ENCODE measurements at places on chromosomes 16 and 17.

DNA sequence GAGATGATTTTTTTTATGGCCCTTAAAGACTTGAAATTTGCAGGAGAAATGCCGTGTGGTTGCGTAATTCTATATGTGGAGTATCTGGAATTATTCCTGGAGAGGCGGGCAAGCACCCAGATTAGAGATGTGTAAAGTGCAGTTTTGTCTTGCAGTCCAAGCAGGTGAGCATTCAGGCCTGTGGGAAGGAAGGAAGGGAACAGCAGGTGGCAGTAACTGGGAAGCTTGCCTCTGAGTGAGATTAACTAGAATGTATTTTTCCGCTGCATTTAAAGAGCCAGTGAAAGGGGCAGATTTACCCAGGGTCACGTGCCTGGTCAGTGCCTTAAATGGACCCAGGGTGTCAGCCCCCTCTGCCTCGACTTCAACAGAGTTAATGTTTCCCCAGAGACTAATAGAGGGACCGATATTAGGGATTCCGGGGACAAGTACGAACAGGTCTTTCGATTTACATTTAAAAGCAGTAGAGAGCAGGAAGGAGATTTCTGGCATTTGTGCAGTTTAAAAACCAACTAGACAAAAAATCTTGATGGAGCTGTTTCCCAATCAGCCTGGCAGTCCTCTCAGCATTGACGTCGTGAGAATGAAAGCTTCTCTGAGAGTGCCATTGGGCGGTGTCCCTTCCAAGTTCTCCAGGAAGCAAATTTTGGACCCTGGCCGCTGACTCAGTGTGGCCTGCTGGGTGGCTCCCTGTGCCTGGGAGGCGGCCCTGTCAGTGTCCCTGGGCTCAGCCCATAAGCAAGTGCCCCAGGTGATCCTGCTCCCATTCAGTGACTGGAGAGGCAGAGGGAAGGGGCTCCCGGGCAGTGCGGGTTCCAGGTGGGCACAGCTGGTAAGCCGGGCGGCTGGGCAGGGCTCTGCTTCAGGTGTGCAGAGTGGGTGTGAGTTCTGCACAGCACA, 38.2 kb downstream of the KSR1 start:
- no peak for DNase-seq

GRCh38 chr17:2251098-2251497, 52.5 kb downstream of the SMG6 start:
- no peak for DNase-seq

GRCh38 chr16:55323637-55324271, at the start of gene IRX6:
TSS of gene IRX6 (plus strand) at chr16:55324203. CDS start at chr16:55325092, 889 bp downstream.
- peak; percentile 93 for DNase-seq

GRCh38 chr17:76532072-76532651, 5.3 kb downstream of the CYGB start:
- no peak for DNase-seq

- DNase-seq = no peak
These were observed 9.2 kb downstream of the NXN start for GRCh38 chr17:970364-970763.

DNA sequence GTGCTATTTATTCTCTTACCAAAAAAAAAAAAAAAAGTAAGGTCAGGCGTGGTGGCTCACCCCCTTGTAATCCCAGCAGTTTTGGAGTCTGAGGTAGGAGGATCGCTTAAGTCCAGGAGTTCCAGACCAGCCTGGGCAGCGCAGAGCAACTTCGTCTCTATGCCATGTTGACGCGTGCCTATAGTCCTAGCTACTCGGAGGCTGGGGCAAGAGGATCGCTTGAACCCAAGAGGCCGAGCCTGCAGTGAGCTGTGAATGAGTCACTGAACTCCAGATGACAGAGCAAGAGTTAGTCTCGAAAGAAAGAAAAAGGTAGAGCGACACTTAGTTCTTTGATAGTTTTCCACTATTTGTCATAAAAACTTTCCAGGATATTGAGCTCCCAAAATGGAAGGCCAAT, 1.4 kb upstream of the TENT4B start:
- no peak for DNase-seq

DNA sequence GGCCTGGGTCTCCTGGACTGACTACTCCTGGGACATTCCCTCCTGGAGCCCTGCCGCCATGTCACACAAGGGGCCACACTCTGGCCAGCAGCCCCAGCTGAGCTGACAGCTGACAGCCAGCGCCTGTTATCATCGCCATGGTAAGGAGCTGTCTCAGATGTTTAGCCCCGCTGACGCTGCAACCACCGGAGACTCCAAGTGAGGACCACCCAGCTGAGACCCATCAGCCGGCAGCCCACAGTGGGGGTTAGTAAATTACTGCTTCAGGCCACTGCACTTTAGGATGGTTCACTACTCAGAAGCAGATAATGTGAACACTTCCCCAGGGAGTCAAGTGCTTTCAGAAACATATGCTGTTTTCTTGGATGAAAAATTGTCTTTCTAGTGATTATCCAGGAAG, 14.6 kb upstream of the SPHK1 start:
- no peak for DNase-seq

DNA sequence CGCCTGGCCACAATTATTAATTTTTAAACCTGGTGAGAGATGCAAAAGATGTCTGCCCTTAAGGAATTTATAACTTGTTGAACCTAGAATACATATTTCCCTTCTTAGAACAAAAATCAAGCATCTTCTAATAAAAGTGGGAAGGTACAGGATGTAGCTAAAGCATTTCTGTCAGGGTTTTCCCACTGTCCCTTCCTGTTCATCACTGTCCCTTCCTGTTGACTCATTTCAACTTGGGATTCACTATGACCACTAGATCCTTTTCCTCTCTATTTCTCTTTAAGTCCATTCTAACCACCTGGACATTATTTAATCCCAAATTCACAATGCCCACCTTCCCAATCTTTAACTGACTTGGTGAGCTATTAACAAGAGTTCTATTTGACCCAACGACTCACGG, 33.9 kb upstream of the CDRT4 start:
- no peak for DNase-seq

DNA sequence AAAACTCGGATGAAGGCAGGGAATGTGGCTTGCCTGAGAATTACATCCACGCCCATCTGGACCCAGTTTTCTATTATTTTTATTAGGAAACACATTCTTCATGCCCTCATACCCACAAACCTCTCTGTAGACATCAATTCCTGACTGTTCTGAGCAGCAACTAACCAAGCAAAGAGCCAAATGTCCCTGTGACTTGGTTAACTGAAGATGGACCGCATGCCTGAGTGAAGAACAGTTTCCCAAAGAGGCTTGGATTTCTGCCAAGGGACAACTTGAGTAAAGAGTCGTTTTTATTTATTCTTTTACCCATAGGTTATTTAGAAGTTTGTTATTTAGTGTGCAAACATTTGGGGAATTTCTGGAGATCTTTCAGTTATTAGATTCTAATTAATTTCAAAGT, 259.8 kb downstream of the GRIN2A start:
- no peak for DNase-seq

DNA sequence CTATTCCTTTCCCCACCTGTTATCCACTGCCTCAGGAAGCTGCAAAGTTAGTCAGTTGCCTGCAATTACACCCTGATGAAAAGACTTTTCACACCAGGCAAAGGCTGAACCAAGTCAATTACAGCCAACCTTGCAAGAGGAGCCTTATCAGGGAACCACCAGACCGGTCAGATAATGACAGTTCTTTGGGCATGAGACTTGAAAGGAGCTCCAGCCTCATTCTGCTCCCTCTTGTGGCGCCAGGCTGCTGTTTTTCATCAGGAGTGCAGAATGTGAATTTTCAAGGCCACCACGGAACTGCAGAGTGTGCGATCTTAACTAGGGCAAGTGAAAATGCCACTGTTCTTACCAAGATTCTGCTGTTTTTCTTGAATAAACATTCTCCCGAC, 22.5 kb downstream of the DNAI2 start:
- DNase-seq = peak; percentile 23

- DNase-seq = no peak
These were observed 664.8 kb upstream of the EEF2KMT start for GRCh38 chr16:5762362-5762761.

GRCh38 chr17:72334205-72334604, 213.4 kb downstream of the SOX9 start:
- no peak for DNase-seq

DNA sequence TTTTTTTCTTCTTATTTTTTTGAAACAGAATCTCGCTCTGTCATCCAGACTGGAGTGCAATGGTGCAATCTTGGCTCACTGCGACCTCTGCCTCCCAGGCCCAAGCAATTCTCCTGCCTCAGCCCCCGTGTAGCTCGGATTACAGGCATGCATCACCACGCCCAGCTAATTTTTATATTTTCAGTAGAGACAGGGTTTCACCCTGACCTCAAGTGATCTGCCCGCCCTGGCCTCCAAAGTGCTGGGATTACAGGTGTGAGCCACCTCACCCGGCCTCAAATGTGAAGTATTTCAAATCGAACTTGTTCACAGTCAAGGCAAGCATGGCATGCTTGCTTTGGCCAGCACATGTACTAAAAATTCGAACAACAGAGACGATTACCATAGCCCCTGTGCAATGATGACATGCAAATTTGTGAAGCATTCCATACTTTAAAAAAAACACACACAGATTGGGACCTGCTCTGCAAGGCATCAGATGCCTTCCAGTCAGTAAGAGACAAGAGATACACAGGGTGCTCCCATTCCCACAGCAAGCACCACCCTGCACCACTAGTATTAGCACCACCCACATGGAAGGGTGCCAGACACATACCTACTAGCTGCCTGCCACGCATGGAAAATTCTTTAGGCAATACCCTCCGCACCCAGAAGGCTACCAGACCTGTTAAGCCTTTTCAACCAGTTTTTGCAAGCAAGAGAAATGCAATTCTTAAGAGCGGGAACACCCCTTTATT, 47.2 kb downstream of the ANKRD11 start:
- DNase-seq = no peak

DNA sequence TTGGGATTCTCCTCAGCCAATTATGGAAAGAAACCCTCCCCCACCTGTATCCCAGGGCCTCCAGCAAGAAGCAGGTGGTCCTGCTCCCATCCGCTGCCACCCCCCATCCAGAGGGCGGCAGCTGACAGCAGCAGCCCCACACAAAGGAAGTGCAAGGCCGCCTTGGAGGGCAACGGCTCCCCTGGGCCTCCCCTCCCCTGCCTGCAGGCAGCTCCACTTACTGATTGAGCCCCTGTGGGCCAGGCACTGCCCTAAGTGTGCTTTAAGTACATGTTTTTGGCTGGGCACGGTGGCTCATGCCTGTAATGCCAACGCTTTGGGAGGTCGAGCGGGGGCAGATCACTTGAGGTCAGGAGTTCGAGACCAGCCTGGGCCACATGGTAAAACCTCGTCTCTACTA, 257.6 kb downstream of the PARN start:
- no peak for DNase-seq

DNA sequence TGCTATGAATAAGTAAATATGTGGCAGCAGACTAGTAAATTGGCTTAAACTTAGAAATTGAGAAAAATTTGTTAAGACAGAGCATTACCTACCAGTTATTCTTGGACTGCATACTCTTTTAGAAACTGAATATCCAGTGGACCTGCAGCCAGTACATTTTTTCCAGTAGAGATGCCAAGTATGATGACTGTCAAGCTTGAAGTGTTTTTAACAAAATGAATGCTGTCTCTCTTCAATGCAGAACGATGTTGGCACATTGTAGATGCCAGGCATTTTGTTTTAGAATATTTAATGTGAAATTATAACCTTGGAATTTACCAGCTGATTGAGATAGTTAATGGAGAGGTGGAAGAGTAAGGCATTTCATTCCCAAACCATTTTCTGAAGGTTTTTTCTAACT, 52.5 kb downstream of the NFAT5 start:
- DNase-seq = no peak

- DNase-seq = no peak
These were observed 36.3 kb downstream of the DHRS7B start for GRCh38 chr17:21163101-21163500.

DNA sequence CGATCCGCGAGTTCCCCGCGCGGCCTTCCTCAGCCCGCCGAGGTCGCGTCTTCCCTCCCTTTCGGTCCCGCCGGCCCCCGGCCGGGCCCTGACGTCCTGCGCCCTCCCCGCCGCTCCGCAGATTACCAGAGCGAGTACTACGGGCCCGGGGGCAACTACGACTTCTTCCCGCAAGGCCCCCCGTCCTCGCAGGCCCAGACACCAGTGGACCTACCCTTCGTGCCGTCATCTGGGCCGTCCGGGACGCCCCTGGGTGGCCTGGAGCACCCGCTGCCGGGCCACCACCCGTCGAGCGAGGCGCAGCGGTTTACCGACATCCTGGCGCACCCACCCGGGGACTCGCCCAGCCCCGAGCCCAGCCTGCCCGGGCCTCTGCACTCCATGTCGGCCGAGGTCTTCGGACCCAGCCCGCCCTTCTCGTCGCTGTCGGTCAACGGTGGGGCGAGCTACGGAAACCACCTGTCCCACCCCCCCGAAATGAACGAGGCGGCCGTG, 5.4 kb downstream of the LHX1 start:
- DNase-seq = no peak

DNA sequence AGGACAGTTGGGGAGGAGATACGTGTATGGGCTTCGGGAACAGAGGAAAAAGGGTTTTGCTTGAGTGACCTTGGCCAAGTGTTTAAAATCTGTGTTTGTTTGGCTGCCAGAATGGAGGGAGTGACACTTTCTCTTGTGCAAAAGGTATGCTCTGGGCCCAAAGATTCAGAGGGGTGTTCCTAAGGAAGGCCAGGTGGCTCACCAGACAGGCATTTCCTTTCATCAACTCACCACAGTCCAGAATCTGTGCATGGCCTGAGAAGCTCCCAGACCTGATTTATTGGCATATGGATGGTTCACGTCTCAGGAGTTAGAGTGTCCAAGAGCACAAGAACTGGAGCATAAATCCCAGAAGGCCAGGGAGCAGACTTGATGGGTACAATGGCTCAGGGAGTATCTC, 53.4 kb upstream of the NLK start:
- DNase-seq = no peak

- no peak for DNase-seq
These were observed 160.1 kb downstream of the MAP2K4 start for GRCh38 chr17:12180644-12181261.

DNA sequence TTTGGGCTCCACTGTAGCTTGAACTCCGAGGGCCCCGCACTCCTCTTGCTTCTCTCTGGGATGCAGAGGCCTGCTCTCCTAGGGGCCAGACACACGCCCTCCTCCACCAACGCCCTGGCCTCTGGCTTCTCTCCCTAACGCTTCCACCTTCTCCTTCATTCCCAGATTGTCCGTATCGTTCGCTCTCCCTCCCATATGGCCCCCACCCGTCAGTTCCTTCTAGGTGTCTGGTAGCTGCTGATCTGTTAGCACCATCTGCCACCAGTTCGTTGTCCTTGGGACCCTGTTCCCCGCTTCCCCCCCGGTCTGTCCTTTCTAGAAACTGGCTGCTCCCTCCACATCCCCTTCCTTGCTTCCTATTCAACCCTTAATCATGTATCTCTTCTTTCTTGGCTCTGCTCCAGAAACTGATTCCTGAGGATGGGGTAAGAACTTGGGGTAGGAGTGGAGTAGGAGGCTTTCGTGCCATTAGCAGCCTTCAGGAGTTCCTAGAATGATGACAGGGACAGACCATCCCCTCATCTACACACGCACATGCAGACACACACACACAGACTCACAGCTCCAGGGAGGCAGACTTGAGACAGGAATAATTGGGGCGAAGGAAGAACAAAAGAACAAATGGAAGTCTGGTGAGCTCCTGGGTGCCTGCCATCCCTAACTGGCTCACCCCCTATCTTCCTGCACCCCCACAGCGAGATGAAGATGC, 4.3 kb downstream of the ATP1B2 start:
- no peak for DNase-seq

Data from H1 (cell line).